ENCODE measurements at places on chromosomes 13 and 19.

DNA sequence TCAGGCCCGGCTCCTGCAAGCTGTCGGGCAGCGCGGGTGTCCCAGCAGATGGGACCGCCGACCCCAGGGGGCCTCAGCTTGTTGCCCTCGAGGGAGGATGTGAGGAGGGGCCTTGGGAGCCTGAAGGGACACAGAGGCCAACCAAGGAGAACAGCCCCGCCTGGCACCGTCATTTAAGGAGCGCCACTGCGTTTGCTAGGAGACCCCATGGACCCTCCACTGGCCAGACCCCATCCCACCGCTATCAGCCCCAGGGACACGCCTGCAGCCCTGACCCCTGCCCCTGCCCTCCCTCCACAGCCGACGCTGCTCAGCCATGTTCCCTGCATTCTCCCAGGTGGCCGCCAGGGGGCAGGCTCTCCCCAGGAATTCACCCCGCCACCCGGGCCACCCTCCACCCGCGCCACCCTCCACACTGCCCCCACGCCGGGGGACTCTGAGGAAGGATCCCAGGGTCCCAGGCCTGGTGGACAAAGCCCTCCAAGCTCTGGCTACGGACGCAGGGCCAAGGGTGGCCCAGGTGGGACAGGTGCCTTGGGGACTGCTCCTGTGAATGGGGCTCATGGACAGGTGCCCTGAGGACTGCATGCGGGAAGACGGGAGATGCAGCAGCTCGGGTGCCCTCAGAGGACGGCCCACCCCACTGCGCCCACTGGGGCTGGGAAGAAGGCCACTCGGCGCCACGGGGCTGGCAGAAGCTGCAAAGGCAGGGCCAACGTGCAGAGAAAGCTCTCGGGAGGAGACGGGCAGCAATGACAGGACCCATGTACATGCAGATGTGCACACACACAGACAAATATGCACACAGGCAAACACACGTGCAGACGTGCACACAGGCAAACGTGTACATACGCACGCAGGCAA is 34.4 kb downstream of the PIP5K1C start:
- DNase-seq, result peak; percentile 14

DNA sequence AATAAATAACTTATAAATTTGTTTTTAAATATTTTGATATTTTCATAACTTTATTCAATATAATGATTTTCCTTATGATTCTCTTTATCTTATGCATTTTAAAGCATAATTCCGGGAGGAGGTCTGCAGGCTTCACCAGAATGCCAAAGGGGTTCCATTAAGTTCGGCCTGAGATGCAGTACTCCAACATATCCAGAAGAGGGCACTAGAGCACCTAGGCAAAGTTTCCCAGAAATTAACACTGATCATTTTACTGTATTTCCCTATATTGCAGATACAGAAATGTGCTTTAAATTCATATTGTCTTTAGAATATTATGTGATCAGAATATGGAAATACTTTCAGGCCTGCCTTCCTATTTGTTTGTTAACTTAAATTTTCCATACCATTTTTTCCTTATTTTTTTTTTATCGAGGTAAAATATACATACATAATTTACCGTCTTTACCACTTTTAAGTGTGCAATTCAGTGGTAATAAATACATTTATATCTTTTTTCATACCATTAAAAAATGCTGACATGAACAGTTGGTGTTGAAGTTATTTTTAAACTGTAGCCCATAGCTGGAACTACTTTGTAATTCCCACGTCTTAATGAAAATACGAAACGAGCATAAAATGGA is 58.9 kb upstream of the TM9SF2 start:
- peak; percentile 16 for DNase-seq

GRCh38 chr13:41652735-41653361 is 195.5 kb downstream of the RGCC start:
- peak; percentile 26 for DNase-seq

- DNase-seq, result no peak
These were observed 2.8 kb upstream of the SLC27A5 start for GRCh38 chr19:58514564-58515022.

DNA sequence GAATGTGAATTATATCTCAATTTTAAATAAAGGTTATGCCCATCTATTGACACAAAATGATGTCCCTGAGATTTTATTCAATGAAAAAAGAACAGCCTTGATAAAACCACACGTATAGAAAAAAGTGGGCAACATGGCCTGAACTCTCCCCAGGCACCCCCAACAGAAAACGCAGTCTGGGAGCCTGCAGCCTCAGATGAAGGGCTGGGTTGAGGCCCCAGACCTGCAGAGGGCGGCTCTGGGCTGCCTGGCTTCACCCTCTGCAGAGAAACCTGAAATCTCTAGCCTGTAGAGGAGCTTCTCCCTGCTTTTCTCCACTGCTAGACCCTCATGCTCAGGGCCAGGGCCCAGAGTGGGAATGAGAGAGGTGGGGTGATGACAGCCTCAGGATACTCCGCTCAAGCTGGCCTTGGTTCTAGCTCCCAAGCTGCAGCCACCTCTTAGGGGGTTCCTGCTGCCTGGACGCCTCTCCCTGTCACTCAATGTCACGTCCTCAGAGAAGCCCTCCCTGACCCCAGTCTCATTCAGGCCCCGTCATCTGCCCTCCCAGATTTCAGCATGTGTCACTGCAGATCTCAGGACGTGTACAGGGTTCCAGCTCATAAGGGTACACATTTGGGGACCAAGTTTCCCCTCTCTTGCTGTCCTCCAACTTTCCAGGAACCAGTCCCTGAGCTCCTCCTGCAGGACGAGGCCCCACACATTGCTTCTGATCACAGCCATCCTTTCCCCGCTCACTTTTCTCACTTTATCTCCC is 1.8 kb downstream of the MBD3 start:
- DNase-seq, result no peak

DNA sequence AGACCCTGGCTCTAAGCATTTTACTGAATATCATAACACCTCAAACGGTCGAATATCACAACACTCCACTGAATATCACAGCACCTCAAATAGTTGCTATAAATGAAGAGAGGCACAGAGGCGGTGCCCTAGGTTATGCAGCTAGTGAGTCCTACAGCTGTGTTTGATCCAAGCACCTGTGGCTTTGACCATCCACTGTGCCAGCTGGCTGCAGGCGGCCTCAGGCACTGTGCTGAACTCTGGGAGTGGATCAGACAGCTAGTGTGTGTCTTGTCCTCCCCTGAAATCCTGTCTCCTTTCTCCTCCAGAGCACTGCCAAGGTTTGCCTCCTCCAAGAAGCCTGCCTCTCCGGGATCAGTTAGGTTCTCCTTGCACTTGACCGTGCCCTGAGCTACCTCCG is 7.3 kb downstream of the NOSIP start:
- no peak for DNase-seq

Data from mammary epithelial cell (primary cell).